Caco-2 (cell line): ENCODE measurements at places on chromosomes 6 and 20. TPM values are rescaled to one million over a fixed set of nuclear protein-coding genes. Genes with fewer than 3 reads are reported as not detected.

The HLA-DQB1 gene
- total RNA-seq: not detected in 2 replicates

The PHACTR1 gene
- 0.41 and 0.67 TPM in 2 replicates for total RNA-seq

The FAM162B gene
- not detected in 2 replicates for total RNA-seq

The IL17F gene
- not detected in 2 replicates for total RNA-seq

The FAM83C gene
- 0.09 TPM in 1 of 2 replicates, not detected in the other for total RNA-seq

The SNAP25 gene
- total RNA-seq: not detected in 2 replicates

The DEF6 gene
- 5.6 and 5.7 TPM in 2 replicates for total RNA-seq

The RRBP1 gene
- total RNA-seq: 665 and 758 TPM in 2 replicates

The GTSF1L gene
- total RNA-seq: not detected in 2 replicates

The ADGRG6 gene
- total RNA-seq: 98.0 and 98.7 TPM in 2 replicates

The PARD6B gene
- total RNA-seq: 153 and 156 TPM in 2 replicates

The CLDN20 gene
- not detected in 2 replicates for total RNA-seq

The MYH7B gene
- 1.9 and 2.5 TPM in 2 replicates for total RNA-seq

The HINT3 gene
- 20.2 and 24.6 TPM in 2 replicates for total RNA-seq

The CLVS2 gene
- not detected in 2 replicates for total RNA-seq

The HLA-DRB1 gene
- not detected in 2 replicates for total RNA-seq

The TINAG gene
- total RNA-seq: not detected in 2 replicates

The TAAR6 gene
- not detected in 2 replicates for total RNA-seq

The HMGN4 gene
- 29.6 and 30.8 TPM in 2 replicates for total RNA-seq

The WFDC2 gene
- 14.3 and 16.9 TPM in 2 replicates for total RNA-seq

The NKX2-2 gene
- not detected in 2 replicates for total RNA-seq

The HAO1 gene
- not detected in 2 replicates for total RNA-seq

The DEFB132 gene
- total RNA-seq: not detected in 2 replicates

The ATP6V1G2 gene
- 0.26 and 0.43 TPM in 2 replicates for total RNA-seq

The MYBL2 gene
- total RNA-seq: 318 and 345 TPM in 2 replicates

The TRIM26 gene
- total RNA-seq: 48.1 and 49.0 TPM in 2 replicates
